ENCODE measurements at places on chromosomes 6 and 20. TPM values are rescaled to one million over a fixed set of nuclear protein-coding genes. Genes with fewer than 3 reads are reported as not detected.

CNR1 gene
- 6.3 TPM for total RNA-seq

- peak; percentile 43 for DNase-seq
- H3K27ac ChIP-seq, result peak overlapping the region; percentile 77
- H3K4me3 ChIP-seq, result peak overlapping the region; percentile 20
- H3K4me1 ChIP-seq, result peaks cover 65% of the 10 kb centered on the region
Measured at GRCh38 chr6:112281821-112282615, 27.7 kb upstream of the LAMA4 start.

GRCh38 chr6:15429141-15430110 is 183.6 kb downstream of the JARID2 start:
- no peaks in the 10 kb centered on the region for H3K27me3 ChIP-seq
- H3K36me3 ChIP-seq, result peaks cover 2% of the 10 kb centered on the region
- H3K4me3 ChIP-seq, result no peak overlapping the region
- H3K4me1 ChIP-seq, result peaks cover 65% of the 10 kb centered on the region

GMPR gene
- 4.0 TPM for total RNA-seq

DNA sequence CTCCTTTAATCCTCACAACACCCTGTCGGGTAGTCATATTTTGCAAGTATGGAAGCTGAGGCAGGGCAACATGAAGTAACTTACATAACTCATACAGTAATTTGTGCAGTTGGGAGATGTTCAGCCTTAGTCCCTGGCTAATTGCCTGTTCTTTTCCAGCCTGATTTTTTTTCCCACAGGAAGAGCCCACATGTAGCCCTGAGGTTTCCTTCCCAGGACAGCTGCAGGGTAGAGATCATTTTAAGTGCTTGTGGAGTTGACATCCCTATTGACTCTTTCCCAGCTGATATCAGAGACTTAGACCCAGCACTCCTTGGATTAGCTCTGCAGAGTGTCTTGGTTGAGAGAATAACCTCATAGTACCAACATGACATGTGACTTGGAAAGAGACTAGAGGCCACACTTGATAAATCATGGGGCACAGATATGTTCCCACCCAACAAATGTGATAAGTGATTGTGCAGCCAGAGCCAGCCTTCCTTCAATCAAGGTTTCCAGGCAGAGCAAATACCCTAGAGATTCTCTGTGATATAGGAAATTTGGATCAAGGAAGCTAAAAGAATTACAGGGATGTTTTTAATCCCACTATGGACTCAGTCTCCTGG is 5.0 kb upstream of the BTN2A1 start:
- H3K27me3 ChIP-seq, result peaks cover 18% of the 10 kb centered on the region
- H3K4me1 ChIP-seq, result peaks cover 11% of the 10 kb centered on the region
- H3K27ac ChIP-seq, result no peak overlapping the region
- H3K4me3 ChIP-seq, result no peak overlapping the region

KCNK5 gene
- total RNA-seq, result 2.9 TPM

DNA sequence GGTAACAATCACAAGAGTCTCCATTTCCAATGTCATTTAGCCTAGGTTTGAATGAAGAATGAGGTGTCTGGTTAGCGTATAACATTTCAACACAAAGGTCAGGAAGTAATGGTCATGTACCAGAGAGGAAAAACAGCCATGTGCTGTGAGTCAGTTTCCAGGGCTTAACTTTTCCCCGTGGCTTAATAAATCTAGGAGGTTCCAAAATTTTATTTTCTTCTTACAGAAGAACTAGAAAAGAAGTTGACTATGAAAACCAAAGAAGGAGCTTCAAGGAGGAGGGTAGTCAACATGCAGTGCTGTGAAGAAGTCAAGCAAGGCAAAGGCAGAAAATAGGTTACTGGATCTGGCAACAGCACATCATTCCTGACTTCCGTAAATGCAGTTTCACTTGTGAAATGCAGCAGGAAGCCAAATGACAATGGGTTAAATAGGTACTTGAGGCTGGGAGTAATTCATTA is 8.4 kb upstream of the GABRR2 start:
- H3K4me1 ChIP-seq, result no peaks in the 10 kb centered on the region
- H3K27me3 ChIP-seq, result no peaks in the 10 kb centered on the region
- no peak overlapping the region for H3K27ac ChIP-seq
- no peak overlapping the region for H3K4me3 ChIP-seq
- DNase-seq, result no peak

GRCh38 chr6:140660295-140660694 is 1285.8 kb upstream of the CITED2 start:
- DNase-seq, result no peak
- H3K36me3 ChIP-seq, result no peaks in the 10 kb centered on the region
- H3K4me3 ChIP-seq, result no peak overlapping the region
- H3K27ac ChIP-seq, result no peak overlapping the region

- H3K27ac ChIP-seq, result no peak overlapping the region
- DNase-seq, result no peak
- no peaks in the 10 kb centered on the region for H3K36me3 ChIP-seq
- H3K27me3 ChIP-seq, result no peaks in the 10 kb centered on the region
- H3K4me3 ChIP-seq, result no peak overlapping the region
Measured at GRCh38 chr6:139732451-139732850, 358.0 kb upstream of the CITED2 start.

- no peaks in the 10 kb centered on the region for H3K27me3 ChIP-seq
- peak overlapping the region; percentile 82 for H3K27ac ChIP-seq
- no peak for DNase-seq
- H3K4me3 ChIP-seq, result no peak overlapping the region
- peaks cover 8% of the 10 kb centered on the region for H3K4me1 ChIP-seq
Measured at GRCh38 chr20:32709632-32710121, 33.6 kb downstream of the COMMD7 start.

PBOV1 gene
- not detected for total RNA-seq

GRCh38 chr6:28634761-28635546 is 109.3 kb downstream of the GPX5 start:
- H3K4me3 ChIP-seq, result peak overlapping the region; percentile 74
- peaks cover 53% of the 10 kb centered on the region for H3K27me3 ChIP-seq
- no peak for DNase-seq
- H3K4me1 ChIP-seq, result peaks cover 18% of the 10 kb centered on the region
- H3K27ac ChIP-seq, result no peak overlapping the region

DNA sequence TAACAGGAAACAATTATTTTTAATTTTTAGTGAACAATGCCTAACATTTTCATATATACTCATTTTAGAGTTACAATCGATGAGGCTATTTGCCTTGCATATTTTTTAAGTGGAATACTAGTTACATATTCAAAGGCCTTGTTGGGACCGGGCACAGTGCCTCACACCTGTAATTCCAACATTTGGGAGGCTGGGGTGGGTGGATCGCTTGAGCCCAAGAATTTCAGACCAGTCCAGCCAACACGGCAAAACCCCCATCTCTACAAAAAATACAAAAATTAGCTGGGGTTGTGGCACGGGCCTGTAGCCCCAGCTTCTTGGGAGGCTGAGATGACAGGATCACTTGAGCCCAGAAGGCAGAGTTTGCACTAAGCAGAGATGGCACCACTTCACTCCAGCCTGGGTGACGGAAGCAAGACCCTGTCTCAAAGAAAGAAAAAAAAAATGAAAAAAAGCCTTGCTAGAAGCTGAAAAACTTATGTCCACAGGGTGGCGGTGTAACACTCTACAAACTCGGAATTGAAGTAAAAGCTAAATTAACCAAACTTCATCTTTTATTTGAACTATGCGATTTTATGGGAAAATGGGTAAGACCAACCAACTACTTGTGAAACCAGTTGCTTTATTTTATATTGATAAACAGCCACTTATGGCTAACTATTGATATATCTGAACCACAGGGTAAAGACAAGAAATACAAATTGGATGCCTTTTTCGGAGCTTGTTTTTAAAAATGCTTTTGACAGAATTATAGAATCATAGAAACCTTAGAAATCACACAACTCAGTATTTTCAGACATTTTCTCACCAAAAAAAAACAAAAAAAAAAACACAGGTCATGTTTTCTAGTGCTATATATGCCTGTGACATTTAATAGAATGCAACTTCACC is 24.1 kb upstream of the ROS1 start:
- no peaks in the 10 kb centered on the region for H3K36me3 ChIP-seq
- H3K27me3 ChIP-seq, result no peaks in the 10 kb centered on the region
- peak overlapping the region; percentile 33 for H3K4me3 ChIP-seq
- DNase-seq, result peak; percentile 25
- H3K27ac ChIP-seq, result peak overlapping the region; percentile 76

HLA-G gene
- total RNA-seq, result 0.56 TPM

GRCh38 chr6:166317261-166318212 is 9.3 kb upstream of the PRR18 start:
- H3K4me1 ChIP-seq, result no peaks in the 10 kb centered on the region
- no peak overlapping the region for H3K27ac ChIP-seq
- H3K4me3 ChIP-seq, result no peak overlapping the region
- no peak for DNase-seq

MED20 gene
- total RNA-seq, result 25.1 TPM

DNA sequence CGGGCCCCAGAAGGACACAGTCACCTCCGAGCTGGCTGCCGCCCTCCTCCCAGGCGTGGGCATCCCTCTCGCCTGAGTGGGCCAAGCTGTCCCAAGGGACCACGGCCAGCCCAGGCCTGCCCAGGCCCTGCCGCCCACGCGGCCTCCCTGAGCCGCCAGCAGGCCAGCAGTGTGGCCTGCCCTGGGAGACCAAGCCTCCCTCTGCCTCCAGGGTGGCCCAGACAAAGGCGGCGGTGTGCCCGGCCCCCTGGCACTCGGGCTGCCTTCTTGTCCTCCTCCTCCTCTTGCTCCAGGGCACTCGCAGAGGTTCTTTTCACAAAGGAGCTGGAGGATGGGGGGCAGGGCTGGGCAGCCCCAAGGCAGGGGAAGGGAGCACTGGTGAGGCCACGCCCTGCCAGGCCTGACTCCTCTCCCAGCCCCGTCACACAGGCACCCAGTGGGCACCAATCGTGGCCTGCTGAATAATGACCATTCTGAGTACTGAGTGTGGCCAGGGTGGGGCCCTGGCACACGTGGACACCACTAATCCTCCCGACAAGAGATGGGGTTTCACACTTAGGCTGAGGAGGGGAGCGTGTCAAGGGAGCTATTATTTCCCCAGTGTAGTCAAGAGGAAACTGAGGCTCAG is 25.3 kb downstream of the NOL4L start:
- DNase-seq, result no peak
- H3K36me3 ChIP-seq, result peaks cover 12% of the 10 kb centered on the region
- no peak overlapping the region for H3K4me3 ChIP-seq
- H3K4me1 ChIP-seq, result peaks cover 30% of the 10 kb centered on the region
- no peaks in the 10 kb centered on the region for H3K27me3 ChIP-seq

NKX2-2 gene
- not detected for total RNA-seq

- no peaks in the 10 kb centered on the region for H3K36me3 ChIP-seq
- no peak for DNase-seq
- H3K4me3 ChIP-seq, result no peak overlapping the region
- no peaks in the 10 kb centered on the region for H3K27me3 ChIP-seq
Measured at GRCh38 chr6:93248631-93249030, 170.7 kb downstream of the EPHA7 start.

DNA sequence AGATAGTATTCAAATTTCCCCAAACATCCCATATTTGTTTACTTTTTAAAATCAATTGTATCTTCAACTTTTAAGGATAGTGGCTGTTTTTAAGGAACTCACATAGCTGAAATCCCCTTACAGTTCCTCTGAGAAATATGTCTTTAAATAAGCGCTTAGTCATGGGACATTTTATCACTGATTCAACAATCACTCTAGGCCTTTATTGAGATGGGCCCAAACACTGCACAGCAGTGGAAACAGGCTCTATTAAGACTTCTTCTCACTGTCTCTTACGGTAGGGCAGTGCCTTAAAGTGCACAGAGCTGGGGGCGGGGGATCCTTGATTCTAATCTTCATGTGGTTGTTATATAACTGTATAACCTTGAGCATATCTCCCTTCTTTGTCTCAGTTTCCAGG is 59.8 kb upstream of the RREB1 start:
- no peak overlapping the region for H3K27ac ChIP-seq
- peaks cover 22% of the 10 kb centered on the region for H3K4me1 ChIP-seq
- H3K36me3 ChIP-seq, result no peaks in the 10 kb centered on the region
- DNase-seq, result no peak

WFDC12 gene
- not detected for total RNA-seq

TSHZ2 gene
- 31.0 TPM for total RNA-seq

PKIB gene
- 44.7 TPM for total RNA-seq

OXT gene
- total RNA-seq, result not detected

GPR6 gene
- not detected for total RNA-seq

TMEM74B gene
- total RNA-seq, result 1.1 TPM

IL17A gene
- not detected for total RNA-seq

DNA sequence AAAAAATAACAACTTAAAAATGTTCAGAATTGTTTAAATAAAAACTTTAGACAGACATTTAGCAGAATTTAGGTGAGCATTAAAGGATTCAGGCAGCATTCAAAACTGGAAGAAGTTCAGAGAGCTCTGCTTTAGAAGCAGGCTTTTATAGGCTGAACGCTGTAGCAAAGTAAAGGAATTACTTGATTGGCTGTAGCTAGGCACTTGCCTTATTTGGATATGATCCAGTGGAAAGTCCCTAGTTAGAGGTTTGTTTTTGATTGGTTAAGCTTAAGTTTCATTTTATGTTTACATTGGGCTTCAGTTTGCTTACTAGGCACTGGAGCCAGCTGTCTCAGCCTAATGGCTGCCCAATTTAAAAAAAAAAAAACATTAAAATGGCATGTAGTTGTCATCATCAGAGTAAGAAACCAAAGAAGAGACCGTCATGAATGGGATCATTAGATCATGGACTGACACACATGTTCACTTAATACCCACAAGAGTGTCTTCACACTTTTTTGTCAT is 65.1 kb downstream of the CBFA2T2 start:
- DNase-seq, result no peak
- H3K4me3 ChIP-seq, result no peak overlapping the region
- H3K36me3 ChIP-seq, result peaks cover 25% of the 10 kb centered on the region
- H3K27me3 ChIP-seq, result no peaks in the 10 kb centered on the region
- H3K4me1 ChIP-seq, result peaks cover 32% of the 10 kb centered on the region

- H3K27ac ChIP-seq, result no peak overlapping the region
- no peaks in the 10 kb centered on the region for H3K36me3 ChIP-seq
- no peak for DNase-seq
- H3K4me1 ChIP-seq, result no peaks in the 10 kb centered on the region
- H3K27me3 ChIP-seq, result no peaks in the 10 kb centered on the region
- H3K4me3 ChIP-seq, result no peak overlapping the region
Measured at GRCh38 chr6:118207947-118208346, 300.9 kb downstream of the SLC35F1 start.

DNA sequence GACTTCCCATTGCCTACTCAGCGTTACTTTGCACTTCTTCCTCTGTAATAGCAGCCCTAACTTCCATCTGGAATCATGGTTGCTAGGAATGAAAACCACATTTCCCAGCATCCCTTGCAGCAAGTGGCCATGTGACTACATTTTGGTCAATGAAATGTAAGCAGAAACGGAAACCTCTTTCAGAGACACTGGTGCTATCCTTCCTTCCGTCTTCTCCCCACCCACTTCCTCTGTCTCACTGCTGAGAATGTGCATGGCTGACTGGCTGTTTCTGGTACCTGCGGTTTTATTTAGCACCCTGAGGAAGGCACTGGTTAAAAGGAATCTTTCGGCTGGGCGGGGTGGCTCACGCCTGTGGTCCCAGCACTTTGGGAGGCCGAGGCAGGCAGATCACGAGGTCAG is 107.4 kb downstream of the SCML4 start:
- H3K4me1 ChIP-seq, result peaks cover 15% of the 10 kb centered on the region
- H3K4me3 ChIP-seq, result no peak overlapping the region
- no peaks in the 10 kb centered on the region for H3K36me3 ChIP-seq
- no peak overlapping the region for H3K27ac ChIP-seq
- peaks cover 32% of the 10 kb centered on the region for H3K27me3 ChIP-seq
- DNase-seq, result no peak
